ENCODE measurements at places on chromosomes 7 and 10.

DNA sequence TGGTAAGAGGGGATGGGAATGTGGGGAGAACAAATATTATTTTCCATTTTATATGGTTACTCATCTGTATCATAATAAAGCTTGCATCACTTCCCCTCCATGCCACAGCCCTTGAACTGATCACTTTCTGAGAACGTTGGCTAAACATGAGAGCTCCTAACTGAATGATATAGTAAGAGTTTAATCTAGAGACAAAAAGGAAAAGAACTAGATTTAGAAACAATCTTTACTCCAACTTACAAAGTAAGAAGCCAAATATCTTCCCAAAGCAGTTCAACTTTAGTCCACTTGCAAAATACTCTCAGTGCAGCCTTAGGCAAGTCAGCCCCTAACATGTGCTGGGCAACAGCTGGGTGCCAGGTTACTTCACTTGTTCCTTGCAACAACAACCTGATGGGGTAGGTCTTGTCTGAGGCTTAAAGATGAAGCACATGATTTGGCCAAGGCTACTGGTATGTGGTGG lies 20.3 kb downstream of the SMURF1 start:
- DNase-seq: no peak

GRCh38 chr10:95176101-95176500 lies 17.9 kb upstream of the ACSM6 start:
- DNase-seq: no peak

- DNase-seq: no peak
Measured at GRCh38 chr7:139959718-139960117, 103.0 kb downstream of the PARP12 start.

DNA sequence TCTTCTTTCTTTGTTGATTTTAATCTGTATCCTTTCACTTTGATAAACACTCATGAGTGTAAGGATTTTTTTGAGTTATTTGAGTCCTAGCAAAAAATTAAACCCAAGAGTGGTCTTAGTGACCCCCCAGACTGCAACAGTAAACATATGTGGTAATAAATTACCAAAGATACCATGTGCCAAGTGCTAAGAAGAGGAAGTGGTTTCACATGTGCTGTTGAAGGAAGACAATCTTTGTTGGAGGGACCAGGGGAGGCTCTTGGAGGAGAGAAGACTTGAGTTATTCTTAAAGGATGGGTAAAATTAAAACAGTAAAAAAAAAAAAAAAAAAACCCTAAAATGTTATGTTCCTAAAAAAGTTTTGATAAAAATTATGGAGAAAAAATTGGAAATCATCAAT lies 150.2 kb downstream of the SEC23IP start:
- no peak for DNase-seq

DNA sequence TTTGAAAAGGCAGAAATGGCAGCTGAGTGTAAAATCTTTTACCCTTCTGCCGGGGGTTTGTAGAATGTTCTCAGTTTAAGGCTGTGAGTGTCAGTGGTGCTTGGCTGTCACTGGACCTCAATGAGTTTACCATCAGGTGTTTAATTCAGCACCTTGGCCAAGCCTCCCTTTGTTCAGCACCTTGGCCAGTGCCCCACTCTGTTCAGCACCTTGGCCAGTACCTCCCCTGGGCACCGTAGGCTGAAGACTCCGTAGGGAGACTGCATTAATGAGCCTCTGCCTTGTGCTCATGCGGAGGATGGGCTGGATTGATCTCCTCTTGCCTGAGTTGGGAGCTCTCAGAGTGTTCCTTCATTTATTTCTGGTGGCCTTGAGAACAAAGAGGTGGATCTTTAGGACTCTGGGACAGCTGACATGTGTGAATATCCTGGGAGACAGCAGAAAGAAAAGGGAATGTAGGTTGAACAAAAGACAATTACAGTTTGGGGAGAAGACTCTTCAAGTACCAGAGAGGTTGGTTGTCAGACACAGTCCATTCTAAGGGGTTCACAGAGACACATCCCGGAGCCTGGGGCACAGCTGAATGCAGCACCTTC lies 1.6 kb downstream of the FAM24A start:
- peak; percentile 17 for DNase-seq

GRCh38 chr7:116148626-116149025 lies 61.7 kb upstream of the TES start:
- no peak for DNase-seq

GRCh38 chr10:131514454-131514853 lies 202.9 kb upstream of the TCERG1L start:
- DNase-seq: no peak

GRCh38 chr10:5975641-5976473 lies 1.5 kb downstream of the IL15RA start:
- DNase-seq: peak; percentile 63

DNA sequence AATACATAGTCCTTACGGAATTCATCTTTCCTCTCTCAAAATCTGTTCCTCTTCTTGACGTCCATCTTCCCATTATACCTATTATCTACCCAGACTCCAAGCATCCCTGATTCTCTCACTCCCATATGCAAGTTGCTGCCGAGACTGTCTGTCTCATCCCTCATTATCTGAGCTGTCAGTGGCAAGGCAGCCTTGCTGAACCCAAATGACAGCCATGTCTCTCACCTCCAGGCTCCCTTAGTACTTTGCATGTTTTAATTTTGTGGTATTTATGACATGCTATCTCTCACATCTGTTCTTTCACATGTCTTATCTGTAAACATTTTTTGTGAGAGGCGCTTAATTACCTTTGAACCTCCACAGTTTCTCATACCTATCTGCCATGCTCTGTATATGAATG lies 54.4 kb upstream of the IFRD1 start:
- DNase-seq: no peak

DNA sequence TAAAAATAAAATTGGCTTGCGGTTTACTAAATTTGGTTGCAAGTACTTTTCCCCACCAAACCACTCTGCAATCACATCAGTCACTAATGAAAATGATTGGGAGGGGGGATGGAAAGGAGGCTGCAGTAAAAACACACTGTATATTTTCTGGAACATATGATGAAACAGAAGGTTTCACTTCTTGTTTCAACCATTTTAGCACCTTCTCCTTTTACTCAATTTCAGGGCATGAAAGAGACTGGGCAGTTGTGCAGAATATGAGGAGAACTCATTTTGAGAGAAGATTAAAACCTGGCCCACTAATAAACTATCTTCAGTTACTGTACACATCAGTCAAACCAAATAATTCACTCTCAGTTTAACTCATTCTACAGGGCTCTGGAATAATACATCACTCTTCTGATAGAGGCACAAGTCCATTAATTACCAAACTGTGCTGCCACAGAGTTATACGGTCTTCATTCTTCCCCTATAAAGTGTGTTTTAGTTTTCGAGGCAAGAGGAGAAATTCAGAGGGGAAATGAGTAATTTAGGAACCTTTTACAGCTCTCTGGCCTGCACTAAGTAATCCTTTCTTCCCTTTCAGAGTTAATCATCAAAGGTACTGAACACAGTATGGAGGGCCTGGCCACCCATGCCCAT lies 25.5 kb downstream of the JAZF1 start:
- DNase-seq: no peak

DNA sequence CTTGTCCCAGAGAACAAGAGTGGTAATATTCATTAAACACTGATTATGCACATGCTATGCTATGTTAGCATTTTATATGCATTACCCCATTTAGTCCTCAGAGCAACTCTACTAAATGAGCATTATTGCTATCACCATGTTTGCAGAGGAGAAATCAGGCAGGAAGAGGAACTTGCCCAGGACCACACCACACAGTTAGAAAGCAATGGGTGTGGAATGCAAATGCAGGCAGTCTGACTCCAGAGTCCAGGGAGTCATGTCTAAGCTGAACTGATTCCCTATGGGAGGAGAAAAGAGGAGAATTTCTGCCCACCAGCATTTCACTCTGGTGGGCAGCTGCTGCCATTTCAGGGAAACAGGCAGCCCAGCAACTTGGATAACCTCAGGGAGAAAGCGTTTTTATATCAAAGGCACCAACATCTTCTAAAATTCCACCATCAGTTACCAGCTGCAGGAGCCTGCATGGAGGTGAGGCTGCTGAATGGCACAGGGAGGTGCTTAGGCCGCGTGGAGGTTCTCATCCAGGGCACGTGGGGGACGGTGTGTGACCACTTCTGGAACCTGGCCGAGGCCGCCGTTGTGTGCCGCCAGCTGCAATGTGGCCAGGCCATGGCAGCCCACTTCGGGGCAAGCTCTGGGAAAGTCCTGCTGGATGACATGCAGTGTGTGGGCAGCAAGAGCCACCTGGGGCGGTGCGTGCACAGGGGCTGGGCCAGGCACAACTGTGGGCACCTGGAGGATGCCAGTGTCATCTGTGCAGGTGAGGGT lies 68.2 kb upstream of the C10orf120 start:
- DNase-seq: no peak

DNA sequence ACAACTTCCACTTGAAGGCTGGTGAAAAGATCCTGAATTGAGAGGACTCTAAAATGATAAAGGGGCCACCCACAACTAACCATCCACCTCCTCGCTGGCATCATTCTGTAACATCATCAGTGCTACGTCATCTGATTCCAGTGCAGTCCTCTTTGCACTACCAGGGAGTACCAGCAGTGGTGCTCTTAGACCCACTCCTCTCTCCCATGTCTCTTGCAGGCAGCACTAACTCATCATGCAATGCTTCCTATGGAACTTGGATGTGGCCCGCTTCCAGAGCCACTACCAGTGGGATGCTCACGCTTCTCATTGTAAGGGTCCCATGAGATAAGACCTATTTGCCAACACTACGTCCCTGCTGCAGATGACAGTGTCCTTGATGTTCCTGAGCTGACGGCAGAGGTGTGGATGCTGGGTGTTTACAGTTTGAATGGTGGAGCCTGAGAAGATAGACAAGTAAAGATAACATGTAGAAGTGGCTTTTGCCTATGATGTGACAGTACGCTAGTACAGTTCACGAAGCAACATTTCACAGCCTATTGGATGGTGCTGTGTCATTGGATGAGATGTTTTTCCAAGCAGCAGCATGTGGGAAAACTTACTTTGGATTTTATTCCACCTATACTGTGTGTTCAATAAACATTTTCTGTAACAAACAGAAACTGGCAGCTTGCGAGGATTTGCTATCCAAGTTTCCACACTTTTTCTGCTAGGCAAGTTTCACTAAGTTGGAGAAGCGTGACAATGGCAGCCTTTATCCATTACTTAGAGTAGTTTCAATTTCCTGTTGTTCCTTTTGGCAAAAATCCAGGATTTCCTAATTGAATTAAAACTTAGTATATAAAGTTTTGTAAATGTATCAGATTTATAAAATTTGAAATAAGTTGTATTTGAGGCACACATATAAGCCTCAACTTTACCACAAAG lies 35.8 kb upstream of the COBL start:
- no peak for DNase-seq

- no peak for DNase-seq
Measured at GRCh38 chr7:22630069-22630468, 96.9 kb upstream of the IL6 start.

- DNase-seq: no peak
Measured at GRCh38 chr10:79345241-79346011, 1.8 kb upstream of the PPIF start.

GRCh38 chr10:86647773-86648703 lies 6.3 kb upstream of the OPN4 start:
- no peak for DNase-seq

- DNase-seq: no peak
Measured at GRCh38 chr7:74334030-74334429, 44.8 kb downstream of the CLIP2 start.

DNA sequence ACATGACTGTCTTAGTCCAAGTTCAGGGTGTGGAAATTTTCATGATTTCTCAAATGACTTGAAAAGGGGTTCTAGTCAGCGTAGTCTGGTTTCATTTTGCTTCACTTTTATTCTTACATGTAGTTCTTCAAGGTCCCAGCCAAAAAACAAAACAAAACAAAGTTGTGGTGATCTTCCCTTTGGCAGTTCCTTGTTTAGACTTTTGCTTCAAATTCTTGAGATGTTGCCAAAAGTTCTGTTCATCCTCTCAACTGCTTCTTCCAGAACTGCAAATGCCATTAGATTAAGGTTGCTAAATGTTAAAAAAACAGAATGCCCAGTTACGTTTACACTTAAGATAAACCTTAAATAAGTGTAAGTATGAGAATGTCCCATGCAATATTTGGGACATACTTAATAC lies 370.8 kb upstream of the LRRTM3 start:
- no peak for DNase-seq

- DNase-seq: peak; percentile 66
Measured at GRCh38 chr7:74206589-74207120, 3.2 kb upstream of the LAT2 start.

GRCh38 chr10:84097787-84098353 lies 41.4 kb upstream of the GHITM start:
- no peak for DNase-seq

GRCh38 chr7:55377162-55377817 lies 12.2 kb downstream of the LANCL2 start:
- DNase-seq: no peak

- no peak for DNase-seq
Measured at GRCh38 chr7:75039166-75039565, 34.4 kb downstream of the RCC1L start.

DNA sequence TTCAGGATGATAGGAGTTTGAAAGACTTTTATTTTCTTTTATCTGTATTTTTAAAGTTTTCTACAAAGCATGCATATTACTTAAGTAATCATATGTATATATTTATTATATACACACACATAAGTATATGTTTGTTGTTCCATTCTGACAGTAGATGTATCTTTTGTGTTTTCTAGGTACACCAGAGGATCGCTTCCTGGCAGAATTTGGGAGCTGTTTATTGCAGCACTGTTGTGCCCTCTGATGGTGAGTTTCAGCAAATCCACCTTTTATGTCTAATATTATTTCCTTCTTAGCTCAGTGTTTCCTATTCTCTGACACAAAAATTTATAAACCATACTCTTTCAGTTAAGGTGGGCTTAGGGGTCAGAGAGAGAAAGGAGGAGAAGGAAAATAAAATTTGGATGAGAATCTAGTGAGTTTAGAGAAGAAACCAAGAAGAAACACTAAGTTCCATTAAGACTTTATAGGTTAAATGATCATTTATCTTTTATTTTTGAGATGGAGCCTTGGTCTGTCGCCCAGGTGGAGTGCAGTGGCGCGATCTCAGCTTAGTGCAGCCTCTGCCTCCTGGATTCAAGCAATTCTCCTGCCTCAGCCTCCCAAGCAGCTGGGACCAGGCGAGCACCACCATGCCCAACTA lies 59.2 kb upstream of the OIT3 start:
- no peak for DNase-seq

GRCh38 chr10:69007260-69007659 lies 18.7 kb downstream of the KIFBP start:
- no peak for DNase-seq

DNA sequence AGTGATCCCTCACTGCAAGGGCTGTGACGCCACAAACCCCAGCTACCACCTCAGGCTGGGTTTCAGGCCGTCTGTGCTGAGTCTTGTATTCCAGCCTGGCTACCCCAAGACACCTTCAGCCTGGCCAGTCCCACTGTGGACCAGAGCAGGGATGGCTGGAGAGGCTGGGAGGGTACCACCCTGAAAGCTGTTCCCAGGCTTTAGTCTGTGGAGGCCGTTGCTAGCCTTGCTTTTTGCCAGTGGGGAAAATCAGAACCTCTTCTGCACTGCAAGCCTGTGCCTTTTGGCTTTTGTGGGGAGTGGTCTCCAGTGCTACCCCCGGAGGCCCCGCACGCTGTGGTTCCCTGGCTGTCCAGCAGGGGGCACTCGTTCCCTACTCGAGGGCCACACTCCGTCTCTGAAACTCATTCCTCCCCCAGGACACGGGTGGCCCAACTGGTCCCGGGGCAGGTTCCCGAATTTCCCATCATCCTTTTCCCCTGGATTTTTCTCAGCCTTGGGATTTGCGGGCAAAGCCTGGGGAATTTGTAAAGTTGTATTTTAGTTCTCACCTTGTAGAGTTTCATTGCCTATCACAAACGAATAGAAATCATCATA lies 128.4 kb upstream of the BTBD16 start:
- peak; percentile 7 for DNase-seq

Measured in stimulated activated naive CD4-positive, alpha-beta T cell treated with Interleukin-2 at 50 U/mL for 16 hours (primary cell).